ENCODE measurements at places on chromosomes 4 and X. TPM values are rescaled to one million over a fixed set of nuclear protein-coding genes. Genes with fewer than 3 reads are reported as not detected.

The VEGFC gene
- total RNA-seq = 15.7 TPM

The PDZD4 gene
- total RNA-seq = 3.2 TPM

The MAGED4B gene
- total RNA-seq = 11.0 TPM

The S100P gene
- total RNA-seq = 61.9 TPM

The CPLX1 gene
- 0.55 TPM for total RNA-seq

The CT55 gene
- not detected for total RNA-seq

The CLDN24 gene
- not detected for total RNA-seq

The TRAPPC2 gene
- 7.9 TPM for total RNA-seq

The FAM241A gene
- total RNA-seq = 1.0 TPM

The TLR6 gene
- 5.0 TPM for total RNA-seq

The TSPAN7 gene
- 2.9 TPM for total RNA-seq

The TGIF2LX gene
- not detected for total RNA-seq

The VCX2 gene
- total RNA-seq = not detected

The RTL9 gene
- 0.07 TPM for total RNA-seq

The HNRNPH2 gene
- 66.1 TPM for total RNA-seq

The MAGEC1 gene
- 0.03 TPM for total RNA-seq

The HTN3 gene
- not detected for total RNA-seq

The XK gene
- total RNA-seq = 0.27 TPM

The EPGN gene
- total RNA-seq = not detected

The GK gene
- total RNA-seq = 1.6 TPM

The WAS gene
- total RNA-seq = 0.17 TPM

The RGN gene
- not detected for total RNA-seq

The VCX3A gene
- total RNA-seq = not detected

The CT45A5 gene
- 0.19 TPM for total RNA-seq

The FGFRL1 gene
- 22.0 TPM for total RNA-seq

The RTL5 gene
- total RNA-seq = 2.5 TPM

The NHSL2 gene
- total RNA-seq = 0.38 TPM

The ESX1 gene
- 0.05 TPM for total RNA-seq

The TCP11X2 gene
- total RNA-seq = not detected

Data from A549 treated with DMSO at 1 μM for 4 hours (cell line).